GM23248 (cell line): ENCODE measurements at places on chromosomes 3 and 15. TPM values are rescaled to one million over a fixed set of nuclear protein-coding genes. Genes with fewer than 3 reads are reported as not detected.
A peak's percentile ranks its signal among the peaks of the same experiment; 100 is the strongest.

The KLHL40 gene
- not detected in 2 replicates for total RNA-seq

The INKA1 gene
- total RNA-seq = 7.1 and 12.0 TPM in 2 replicates

DNA sequence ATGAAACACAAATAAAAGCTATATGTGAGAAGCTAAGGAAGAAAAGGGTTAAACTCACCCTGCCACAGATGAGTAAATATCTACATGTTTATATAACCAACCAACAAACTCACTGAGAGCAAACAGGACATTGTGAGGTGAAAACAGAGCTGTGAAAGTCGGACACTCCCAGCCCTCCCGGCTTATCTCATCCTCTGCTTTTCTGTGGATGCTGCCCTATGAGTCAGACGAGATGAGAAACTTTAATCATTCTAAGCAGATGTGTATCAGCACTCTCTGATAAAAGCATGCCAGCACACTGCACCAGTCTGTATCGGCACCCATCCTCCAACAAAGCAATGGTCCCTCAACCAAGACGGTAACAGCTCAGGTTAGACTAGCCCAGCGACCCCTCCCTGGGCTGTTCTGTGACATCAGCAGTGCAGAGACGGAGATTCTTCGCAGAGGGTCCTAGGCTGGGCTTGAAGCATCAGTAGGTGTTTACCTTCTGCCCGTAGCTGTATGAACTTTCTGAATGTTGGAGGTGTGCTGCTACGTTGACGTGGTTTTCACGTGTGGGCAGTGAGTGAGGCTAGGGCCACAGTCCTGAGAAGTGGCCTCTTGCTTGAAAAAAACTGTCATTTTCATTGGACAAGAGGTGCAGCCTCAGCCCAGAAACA is 119.8 kb upstream of the ALDH1A3 start:
- peak; percentile 88 for DNase-seq

DNA sequence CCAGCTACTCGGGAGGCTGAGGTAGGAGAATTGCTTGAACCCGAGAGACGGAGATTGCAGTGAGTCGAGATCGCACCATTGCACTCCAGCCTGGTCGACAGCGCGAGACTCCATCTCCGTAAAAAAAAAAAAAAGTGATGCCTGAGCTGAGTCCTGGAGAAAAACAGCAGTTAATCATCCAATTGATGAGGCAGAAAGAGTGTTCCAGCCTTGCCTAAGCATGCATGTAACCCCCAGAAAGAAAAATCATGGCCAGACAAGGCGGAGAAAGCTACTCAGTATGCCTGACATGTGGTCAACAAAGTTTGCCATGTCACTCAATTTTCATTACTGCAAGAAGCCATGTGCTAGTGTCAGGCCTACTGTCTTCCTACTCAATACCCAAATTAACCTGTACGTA is 593.1 kb upstream of the MDFIC2 start:
- no peak for DNase-seq

DNA sequence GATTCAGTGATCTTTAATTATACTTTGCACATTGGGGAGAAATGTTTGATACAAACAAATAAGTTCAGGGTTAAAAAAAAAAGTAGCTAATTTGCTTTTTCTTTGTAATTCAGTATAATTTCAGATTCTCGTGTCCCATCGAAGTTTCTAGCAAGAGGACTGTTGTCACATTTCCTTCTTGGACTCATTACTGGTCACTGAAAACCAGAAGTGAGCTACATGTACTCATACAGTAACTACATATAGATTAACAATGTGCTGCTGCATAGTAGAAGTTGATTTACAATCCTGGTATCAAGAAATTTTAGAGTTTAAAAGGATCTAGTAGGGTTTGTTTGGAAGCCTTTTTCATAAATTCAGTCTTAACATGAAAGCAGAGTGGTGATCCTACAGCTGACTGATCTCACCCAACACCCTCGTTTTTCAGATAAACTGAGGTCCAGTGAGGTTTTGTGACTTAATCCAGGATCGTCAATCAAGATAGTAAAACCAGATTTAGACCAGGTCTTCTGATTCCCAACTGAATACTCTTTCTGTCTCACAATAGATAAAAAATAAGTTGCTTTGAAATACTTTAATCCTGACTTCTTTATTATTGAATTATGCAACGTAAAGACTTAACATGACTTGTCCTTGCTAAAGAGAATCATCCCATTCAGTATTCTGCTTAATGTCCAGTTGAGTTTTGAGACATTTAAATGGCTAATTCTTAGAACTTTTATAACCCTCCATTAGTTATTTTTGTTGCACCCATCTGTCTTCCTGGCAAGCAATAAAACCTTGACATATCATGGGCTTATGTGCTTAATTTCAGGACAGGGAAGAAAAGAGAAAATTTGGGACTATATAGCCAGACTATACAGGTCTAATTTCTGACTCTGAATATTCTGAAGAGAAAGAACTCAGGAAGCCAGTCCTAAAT is 2.8 kb downstream of the SEC62 start:
- DNase-seq = no peak
